ENCODE measurements at places on chromosomes 12 and 14.

DNA sequence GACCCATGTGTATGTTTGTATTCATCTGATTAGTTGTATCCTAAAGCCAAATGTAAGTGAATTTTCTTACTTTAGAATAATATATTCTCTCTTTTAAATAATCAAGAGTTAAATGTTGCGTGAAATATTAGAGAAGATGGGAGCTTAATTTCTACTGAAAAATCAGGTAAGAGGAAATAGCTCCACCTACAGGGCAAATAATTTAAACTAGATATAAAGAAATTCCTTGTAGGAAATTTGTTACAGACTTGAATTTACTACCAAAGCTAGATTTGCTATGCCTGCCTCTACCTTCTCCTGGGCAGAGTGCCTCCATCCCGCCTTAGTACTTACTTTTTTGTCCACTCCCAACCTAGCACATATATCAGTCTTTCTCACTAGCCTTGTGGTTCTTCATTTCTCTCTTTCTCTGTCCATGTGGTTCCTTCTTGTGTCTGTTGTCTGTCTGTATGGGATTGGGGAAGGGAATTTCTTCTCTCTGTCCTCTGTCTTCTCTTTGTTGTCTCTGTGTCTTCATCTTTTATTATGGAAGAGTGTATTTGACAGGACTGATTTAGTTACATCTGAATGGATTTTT, 44.7 kb downstream of the PALS1 start:
- DNase-seq, result no peak

DNA sequence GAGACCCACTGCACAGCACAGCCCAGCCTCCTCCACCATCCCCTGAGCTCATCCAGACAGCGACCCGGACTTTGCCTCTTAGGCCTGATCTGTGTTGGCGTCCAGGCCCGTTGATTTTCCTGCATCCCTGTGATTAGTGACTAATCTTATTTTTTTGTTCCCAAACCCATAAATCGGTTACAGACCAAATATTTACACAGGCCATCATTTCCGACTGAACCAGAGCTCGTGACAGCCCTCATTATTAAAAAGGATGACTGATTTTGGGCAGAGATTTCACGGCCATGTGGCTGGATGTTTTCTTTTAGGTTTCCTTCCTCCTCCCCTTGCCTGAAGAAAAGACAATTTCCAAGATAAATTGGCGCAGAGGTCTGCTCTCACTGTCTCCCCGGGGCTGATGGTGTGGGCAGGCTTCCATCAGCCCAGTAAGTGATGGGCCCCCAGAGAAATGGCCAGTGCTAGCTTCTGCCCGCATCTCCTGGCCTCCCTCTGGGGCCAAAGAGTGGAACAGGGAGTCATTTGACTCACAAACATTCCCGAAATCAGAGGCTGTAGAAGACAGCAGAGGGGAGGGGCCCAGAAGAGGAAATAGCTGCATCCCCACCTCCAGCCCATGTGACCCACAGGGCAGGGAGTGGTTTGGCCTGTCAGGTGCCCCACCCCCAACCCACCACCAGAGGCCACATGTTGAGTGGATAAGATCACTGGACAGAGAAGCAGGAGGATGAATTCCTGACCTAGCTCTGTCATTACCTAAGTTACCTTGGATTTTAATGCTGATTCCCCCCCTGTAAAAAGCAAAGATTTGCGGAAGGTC, 283.5 kb downstream of the KSR2 start:
- no peak for DNase-seq

GRCh38 chr14:80982711-80983110, 27.3 kb downstream of the TSHR start:
- DNase-seq, result no peak

DNA sequence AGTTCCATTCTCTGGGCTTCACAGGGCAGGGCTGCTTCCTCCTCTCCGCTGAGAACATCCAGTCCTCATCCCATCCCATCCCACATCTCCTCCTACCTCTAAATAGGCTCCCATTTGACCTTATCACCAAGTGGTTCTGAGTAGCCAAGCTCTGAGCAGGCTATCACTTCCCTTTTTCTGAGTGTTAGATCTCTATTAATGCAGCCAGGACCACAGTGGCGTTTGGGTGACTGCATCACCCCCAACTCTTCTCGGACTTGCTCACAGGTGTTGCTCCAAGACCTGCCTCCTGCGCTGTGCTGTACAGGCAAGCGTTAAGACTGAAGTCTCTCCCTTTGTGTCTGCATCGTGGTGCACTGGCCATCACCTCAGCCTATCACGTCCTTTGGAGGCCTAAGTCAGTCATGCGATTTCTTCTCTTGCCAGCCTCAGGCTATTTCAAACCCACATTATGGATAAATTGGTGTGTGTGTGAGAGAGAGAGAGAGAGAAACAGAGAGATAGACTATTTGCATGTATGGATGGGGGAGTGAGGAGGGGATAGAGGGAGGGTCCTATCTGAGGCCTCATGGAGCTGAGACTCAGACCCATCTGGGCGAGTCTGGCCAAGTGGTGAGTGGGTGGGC, 12.4 kb upstream of the HHIPL1 start:
- DNase-seq, result no peak

DNA sequence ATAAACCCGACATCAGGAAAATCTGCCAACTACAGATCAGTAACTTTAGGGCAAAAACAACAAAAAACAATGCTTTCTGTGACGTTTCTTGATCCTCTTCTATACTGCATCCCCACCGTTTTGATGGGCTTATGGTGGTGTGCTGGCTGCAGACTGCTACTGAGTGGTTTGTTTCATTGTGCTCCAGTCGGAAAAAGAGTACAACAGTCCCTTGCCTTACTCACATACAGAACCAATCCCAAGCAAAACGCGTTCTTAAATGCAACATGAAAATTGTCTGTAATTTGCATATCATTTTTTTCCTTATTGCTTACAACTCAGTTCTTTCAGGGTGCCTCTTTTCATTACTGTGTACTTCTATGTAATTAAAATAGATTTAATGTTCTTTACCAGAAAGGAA, 2.3 kb downstream of the ETV6 start:
- no peak for DNase-seq

DNA sequence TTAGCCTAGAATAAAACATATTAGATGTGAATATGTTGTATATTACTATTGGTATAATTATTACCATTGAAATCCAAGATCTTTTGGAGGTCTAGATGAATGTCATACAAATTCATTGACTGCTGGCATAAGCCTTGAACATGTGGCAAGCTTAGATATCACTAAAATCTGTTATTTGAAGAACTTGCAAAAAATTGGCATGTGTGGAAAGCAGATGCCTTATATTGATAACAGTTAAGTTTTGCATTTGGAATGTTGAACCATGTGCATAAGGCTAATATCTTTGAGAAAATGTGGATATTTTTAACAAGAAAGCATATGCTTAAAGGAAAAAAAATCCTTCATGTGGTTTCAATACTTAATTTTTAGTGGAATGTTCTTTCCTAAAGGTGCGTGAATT, 203.6 kb upstream of the PRICKLE1 start:
- DNase-seq, result no peak

DNA sequence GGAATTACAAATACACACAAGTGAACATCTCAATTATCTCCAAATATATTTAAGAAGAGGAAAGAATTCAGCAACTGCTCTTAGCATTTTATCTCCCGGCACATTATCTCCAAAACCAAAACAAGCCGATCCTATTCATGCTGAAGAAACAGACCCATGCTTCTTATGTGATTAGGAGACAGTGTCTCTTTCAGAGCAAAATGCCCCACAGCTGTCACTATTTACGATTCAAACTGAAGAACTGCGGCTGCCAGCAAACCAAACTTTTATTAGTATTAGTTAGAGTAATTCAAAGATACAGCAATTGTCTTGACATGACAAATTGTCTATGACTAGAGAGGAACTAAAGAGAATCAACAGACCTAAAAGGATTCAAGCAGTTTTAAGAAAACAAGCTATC, 79.4 kb downstream of the SETD3 start:
- no peak for DNase-seq

DNA sequence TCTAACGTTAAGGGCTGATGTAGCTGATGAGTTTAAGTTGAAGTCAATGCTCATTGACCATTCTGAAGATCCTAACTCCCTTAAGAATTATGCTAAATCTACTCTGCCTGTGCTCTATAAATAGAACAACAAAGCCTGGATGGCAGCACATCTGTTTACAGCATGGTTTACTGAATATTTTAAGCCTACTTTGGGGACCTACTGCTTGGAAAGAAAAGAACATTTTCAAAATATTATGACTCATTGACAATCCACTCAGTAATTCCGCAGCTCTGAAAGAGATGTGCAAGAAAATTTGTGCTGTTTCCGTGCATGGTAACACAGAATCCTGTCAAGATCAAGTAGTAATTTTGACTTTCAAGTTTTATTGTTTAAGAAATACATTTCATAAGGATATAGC, 35.0 kb upstream of the NAV3 start:
- DNase-seq, result no peak

- peak; percentile 60 for DNase-seq
Measured at GRCh38 chr14:76955575-76956315, 72.8 kb downstream of the IRF2BPL start.

GRCh38 chr14:57388067-57388466, 2.3 kb upstream of the NAA30 start:
- DNase-seq, result no peak

GRCh38 chr12:121538699-121539061, 42.1 kb downstream of the KDM2B start:
- DNase-seq, result no peak

GRCh38 chr12:117033382-117034221, 65.6 kb downstream of the TESC start:
- DNase-seq, result no peak

GRCh38 chr12:123533672-123534643, at the start of gene RILPL1:
RILPL1 (minus strand) TSS chr12:123533719; CDS start chr12:123533482, 237 bp downstream.
- peak; percentile 52 for DNase-seq

- DNase-seq, result no peak
Measured at GRCh38 chr12:38161123-38162000, 155.2 kb upstream of the ALG10B start.

GRCh38 chr14:55512421-55512820, 67.6 kb upstream of the KTN1 start:
- DNase-seq, result no peak

DNA sequence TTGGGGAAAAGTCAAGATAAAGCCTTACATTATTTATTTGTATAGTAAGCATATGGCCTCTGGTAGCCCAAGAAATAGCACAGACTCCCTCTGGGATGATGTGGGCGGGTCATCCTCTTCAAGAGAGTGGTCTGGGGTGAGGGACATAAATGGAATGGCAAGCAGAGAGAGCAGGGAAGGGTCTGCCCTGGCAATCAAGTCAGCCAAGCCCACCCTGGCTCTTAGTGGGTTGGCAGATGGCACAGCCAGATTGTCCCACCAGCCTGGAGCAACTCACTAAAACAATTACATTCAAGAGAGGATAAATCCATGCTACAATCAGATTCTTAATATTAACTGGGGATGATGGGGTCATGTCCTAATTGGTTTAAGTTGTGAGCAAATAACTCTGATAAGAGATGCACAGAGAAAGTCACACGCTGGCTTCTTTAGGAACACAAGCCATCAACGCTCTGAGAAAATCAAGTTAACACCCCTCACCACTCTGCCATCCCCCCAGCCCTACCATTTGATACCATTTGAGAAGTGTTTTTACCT, 2.8 kb upstream of the PELI2 start:
- no peak for DNase-seq

DNA sequence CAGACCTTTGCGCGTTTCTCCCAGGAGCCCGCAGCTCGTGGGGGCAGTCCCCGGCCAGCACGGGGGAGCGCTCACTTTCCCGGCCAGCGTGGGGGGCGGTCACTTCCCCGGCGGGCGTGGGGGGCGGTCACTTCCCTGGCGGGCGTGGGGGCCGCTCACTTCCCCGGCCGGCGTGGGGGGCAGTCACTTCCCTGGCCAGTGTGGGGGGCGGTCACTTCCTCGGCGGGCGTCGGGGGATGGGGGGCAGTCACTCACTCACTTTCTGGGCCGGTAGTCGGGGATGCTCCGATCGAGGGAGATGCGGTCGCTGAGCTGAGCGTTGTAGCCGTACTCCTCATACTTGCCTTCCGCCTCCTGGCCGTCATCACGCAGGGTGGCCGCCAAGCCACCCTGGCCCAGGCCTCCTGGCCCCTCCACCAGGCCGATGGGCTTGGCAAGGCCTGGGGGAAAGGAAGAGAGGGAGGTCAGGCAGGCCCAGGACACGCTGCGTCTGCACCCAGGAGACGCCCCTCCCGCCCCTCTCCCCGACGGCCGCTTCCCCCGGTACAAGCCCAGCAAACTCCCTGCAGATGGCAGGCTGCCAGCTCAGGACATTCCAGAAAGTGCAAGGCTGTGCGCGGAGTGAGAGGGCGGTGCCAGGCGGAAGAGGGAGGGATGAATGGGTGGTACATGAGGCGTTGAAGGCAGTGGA, 43.3 kb downstream of the GALNT9 start:
- DNase-seq, result no peak

- DNase-seq, result no peak
Measured at GRCh38 chr14:69096781-69097475, 56.0 kb downstream of the DCAF5 start.

DNA sequence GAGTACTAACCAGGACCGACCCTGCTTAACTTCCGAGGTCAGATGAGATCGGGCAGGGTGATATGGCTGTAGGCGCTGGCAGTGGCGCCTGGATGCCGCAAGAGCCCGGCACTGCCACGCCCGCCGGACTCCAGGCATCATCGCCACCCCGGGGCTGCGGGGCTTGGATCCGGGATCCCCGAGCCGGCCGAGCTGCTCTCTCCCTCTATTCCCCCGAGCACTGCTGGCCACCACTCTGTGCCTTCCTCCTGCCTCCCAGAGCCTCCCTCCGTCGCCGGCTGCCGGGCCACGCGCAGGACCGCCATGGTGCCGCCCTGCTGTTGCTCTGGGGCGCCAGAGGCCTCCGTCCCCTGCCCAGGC, 153.2 kb upstream of the ALG10B start:
- DNase-seq, result no peak

- no peak for DNase-seq
Measured at GRCh38 chr12:93121729-93122488, 192.8 kb upstream of the EEA1 start.

DNA sequence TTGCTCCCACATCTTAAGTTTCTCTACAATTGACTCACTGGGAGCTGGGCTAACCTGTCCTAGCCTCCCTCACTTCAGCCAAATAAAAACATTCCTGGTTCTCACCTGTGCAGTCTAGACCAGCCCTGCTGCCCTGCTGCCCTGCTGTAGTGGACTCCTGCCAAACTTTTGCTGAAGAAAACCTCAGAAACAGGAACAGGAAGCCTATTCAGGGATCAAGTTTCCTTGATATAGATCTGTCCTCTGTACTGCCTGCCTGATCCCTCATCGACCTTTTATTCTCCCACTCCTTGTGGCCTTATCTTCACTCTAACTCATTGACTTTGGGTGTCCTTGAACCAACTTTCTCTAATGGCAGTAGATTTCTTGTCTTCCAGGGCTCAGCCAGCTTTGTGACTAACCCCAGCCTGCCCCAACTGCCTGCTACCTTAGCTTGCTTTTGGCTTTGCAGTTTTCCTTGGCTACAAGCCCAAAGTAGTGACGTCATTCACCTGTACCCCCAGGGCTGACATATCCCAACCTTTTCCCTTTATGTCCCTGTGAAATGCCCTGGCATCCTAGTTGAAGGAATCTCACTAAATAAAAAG, 234.8 kb downstream of the DUSP6 start:
- DNase-seq, result no peak

DNA sequence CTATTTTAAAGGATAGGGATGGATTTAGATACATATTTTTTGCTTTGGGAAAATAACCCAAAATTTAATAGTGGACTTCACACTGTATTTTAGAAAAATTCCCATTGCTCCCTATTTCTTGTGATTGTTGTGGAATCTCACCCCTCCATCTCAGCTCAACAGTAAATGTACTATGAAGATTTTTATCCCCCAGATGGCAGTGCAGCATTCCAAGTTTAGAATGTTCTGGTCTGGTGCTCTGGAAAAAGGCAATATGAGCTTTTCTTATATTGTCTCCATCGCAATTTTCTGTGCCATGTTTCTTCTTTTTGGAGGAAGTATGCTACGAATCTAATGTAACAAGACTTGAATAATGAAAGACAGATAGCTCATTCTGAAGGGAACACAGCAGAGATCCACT, 471.7 kb upstream of the SYT1 start:
- no peak for DNase-seq

Measured in activated naive CD4-positive, alpha-beta T cell treated with Interleukin-2 at 50 U/mL for 16 hours (primary cell).